ENCODE measurements at places on chromosomes 5 and 9. TPM values are rescaled to one million over a fixed set of nuclear protein-coding genes. Genes with fewer than 3 reads are reported as not detected.

PCDHGB7 gene
- total RNA-seq = 0.10 TPM

DNA sequence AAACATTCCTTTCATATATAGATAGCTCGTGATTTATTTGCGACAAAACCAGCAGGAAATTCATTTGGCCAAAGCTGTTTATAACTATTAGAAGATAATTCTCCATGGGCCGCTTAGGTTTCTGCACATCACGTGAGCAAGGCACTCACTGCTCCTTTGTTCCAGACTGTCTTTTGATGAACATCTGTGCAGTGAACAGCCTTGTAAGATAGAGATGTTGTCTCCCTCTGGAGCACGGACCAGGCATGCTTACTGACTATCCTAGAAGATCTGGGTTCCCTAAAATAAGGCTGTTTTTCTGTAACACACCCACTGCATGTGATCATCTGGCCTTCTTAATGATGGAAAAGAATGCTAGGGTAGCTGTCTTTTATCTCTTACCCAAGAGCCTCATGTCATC lies 30.9 kb downstream of the YIPF5 start:
- no peak for DNase-seq

DNA sequence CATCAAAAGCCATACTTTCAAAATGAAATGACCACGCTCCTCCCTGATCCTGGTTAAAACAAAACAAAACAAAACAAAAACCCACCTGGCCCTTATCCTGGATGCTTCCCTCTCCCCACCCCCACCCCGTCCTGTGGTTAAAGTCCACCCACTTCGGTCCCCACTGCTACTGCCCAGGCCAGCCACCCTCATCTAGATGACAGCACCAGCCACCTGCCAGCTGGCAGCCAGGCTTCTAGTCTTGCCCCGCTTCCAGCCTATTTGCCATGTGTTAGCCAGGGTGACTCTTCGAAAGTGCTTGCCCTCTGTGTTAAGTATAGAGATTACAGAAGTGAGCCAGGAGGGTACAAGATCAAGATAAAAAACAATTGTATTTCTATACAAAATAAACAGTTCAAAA lies 27.5 kb upstream of the NCS1 start:
- DNase-seq = no peak

TNFSF15 gene
- total RNA-seq = 0.42 TPM

DNA sequence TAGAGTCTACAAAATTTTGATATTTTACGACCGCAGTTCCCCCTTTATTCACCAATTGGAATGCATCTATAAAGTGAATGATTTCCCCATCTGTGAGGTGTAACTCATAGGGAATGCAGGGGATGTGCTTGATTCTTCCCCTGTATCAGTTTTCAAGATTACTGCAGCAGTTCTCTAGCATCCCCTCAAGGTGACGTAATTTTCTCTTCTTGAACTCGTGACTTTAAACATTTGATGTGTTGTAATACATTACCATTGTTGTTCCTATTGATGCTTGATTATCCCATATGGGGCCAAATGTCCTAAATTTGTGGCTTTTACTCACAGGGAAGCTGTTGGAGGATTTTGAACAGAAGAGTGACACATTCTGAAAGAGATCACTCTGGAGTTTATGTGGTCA lies 240.2 kb downstream of the CD180 start:
- DNase-seq = no peak

PSMD5 gene
- total RNA-seq = 20.4 TPM

CDH9 gene
- not detected for total RNA-seq

CDX1 gene
- not detected for total RNA-seq

GRCh38 chr5:127216143-127216542 lies 74.5 kb upstream of the MEGF10 start:
- DNase-seq = no peak

DNA sequence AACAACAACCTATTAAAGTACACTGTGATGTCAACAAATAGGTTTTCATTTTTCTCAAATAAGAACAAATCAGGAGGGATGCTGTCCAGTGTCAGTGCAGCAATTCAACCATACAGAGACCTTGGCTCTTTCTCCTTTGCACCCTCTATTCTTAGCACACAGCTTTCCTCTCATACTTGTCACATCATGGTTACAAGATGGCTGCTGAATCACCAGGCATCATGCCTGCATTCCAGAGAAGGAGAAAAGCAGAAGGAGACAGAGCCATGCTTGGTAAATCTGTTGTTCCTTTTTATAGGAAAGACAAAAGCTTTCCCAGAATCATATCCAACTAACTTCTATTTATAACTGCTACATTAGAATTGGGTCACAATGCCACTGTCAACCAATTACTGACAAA lies 124.7 kb upstream of the VLDLR start:
- DNase-seq = no peak

DNA sequence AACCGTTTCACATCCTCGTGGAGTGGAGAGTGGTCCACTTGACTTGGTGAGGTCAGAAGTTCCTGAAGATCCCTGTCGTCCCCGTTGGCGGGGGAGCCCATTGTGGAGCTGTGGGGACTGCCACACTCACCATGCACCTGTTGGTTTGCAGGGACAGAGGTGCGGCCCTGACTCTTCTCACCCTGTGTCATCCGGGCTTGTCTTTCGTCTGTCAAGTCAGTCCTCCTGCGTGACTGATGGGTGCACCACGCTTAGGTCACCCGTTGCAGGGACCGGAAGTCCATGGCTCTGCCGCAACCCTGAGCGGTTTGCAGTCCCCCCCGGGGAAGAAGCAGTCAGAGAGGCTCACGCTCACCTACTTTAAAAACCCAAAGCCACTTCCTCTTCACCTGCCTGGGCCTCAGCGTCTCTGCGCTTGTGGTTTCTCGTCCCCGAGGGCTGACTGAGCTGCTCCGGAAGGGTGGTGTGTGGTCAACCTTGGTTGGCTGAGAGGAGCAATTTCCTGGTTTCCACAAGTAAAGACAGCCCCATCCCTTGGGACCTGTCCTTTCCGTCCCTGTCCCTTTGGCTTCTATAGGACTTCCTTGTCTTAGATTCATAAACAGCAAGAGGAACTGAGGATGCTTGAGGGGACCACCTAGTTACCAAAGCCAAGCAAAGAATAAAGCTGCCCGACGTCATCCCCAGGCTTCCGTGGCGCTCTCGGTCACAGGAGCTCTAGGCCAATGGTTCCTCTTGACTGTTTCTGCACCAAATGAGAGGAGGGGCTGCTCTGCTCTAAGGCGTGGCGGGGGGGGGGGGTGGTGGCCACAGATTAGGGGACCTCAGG lies 53.2 kb downstream of the USP20 start:
- DNase-seq = no peak

GRCh38 chr9:126965541-126966428 lies 51.2 kb downstream of the RALGPS1 start:
- peak; percentile 34 for DNase-seq
